ENCODE measurements at places on chromosomes 5 and 9. TPM values are rescaled to one million over a fixed set of nuclear protein-coding genes. Genes with fewer than 3 reads are reported as not detected.
A peak's percentile ranks its signal among the peaks of the same experiment; 100 is the strongest.

Gene GMCL2
- not detected for total RNA-seq

DNA sequence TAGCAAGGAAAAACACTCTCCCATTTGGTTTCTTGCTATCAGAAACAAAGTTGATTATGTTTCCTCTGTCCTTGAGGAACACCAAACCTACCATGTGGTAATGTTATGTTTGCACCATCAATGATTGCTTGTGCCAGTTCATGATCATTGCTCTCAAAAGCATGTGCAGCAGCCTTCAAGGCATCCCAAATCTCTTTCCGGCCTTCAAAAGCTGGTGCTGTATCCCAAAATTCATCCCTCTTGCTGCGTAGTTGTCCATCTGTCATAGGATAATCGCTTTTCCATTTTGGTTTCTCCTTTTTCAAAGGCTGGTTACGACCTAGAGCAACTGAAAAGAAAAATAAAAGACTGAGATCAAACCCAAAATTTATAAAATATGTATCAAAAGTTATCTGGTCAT lies 40.1 kb downstream of the EFCAB9 start:
- no peak for DNase-seq

- no peak for DNase-seq
Measured at GRCh38 chr5:126450907-126451306, 27.7 kb downstream of the GRAMD2B start.

DNA sequence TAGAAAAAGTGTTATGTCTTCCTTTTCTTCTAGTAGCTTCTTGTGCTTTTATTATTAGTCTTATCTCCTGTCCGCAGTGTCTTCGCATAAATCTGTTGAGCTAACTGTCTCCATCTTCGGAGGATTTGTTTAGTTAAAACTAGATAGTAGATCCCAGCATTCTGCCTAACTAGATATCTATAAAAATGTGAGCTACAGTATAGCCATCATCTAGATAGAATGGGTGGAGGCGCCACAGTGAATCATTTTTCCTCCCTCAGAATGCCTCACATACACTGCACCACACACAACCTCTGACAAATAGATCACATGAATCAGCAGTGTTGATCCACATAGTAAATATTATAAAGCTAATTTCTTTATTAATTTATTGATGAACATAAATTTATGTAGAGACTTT lies 220.3 kb upstream of the GAS1 start:
- no peak for DNase-seq

- peak; percentile 19 for DNase-seq
Measured at GRCh38 chr9:91991721-91992341, 41.8 kb upstream of the ROR2 start.

DNA sequence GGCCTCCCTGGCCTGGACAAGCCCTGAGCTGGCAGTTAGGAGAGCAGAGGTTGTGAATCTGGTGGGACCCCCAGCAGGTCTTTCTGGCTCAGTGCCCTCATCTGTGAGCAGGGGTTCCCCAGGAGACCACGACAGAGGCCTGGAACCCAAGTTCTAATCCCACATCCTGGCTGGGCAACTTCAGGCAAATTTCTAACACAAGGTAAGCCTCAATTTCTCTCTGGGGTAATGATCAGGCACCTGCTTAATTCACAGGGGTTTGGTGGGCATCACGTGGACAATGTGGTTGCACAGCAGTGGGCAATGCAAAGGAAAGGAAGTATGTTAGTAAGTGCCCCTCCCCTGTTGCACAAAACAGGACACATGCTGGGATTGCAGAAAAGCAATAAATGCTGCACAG lies 1.9 kb upstream of the KCNIP1 start:
- DNase-seq: no peak

Gene IQGAP2
- 25.5 TPM for total RNA-seq

Gene NXNL2
- 0.29 TPM for total RNA-seq

- no peak for DNase-seq
Measured at GRCh38 chr5:78603636-78604175, 44.9 kb downstream of the LHFPL2 start.

Gene TRPM3
- 0.17 TPM for total RNA-seq

Gene NR2F1-AS1
- total RNA-seq: 10.5 TPM

GRCh38 chr5:167821151-167821550 lies 470.3 kb upstream of the WWC1 start:
- DNase-seq: no peak

DNA sequence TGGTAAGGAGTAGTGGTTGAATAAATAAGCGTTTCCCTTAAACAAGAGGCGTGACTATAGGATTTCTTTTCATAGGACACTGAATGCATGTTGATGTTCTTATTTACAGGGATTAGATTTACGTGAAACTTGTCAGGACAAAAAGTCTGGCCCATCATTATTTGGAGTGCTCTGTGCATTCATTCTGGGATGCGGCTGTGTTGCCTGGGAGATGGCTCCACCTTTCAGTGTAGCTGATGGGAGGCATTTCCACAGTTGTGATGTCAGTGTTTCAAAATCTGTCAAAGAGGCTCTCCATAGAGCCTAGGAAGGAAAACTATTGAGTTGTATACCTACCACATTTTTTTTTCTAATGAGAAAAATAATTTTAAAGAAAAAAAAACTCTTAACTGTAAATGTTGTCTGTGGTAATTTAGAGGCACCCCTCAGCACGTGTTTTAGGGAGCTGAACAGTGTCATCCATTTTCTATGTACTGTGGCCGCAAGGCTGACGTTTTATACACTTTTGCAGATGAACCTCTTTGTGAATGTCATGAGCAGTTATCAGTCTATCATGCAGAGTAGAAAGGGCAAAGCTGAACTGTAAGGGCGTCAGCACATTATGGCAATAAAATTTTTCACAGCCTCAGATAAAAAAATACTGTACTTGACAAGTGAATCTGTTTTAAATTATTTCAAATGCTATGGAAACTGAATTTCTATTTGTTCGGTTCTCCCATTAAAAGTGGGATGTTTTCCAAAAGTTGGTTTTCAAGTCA lies 202.7 kb downstream of the PBX3 start:
- DNase-seq: no peak

Gene CDH18
- total RNA-seq: not detected

GRCh38 chr5:31944684-31945445 lies 229.3 kb downstream of the GOLPH3 start:
- no peak for DNase-seq

GRCh38 chr9:101246691-101247090 lies 138.1 kb downstream of the BAAT start:
- no peak for DNase-seq

Gene SCGB3A2
- total RNA-seq: 76.6 TPM

Gene CAMK4
- 1.1 TPM for total RNA-seq

DNA sequence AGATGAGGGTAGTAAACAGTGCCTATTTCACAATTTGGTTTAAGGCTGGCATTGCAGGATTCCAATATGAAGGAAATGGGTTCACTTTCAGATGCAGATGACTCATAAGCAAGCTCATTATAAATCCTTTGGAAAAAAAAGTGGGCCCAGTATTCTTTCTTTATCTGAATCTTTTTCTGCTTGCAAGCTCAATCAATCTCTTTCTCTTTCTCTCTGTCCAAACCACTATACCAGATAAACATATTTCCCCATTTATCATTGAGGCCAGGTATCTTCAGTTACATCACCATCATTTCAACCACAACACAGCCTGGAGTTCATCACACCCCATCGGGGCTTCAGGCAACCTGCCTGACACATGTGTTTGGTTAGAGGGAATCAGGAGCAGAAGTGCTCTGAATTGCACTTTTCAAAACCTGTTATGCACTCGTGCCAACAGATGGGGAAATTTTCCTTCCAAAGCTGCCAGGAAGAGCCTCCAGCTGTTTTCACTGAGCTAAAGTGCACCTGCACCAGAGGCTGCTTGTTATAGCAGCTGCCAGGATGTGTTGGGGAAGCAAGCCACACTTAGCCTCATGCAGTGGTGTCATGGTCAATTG lies 30.0 kb upstream of the MAMDC2 start:
- no peak for DNase-seq

DNA sequence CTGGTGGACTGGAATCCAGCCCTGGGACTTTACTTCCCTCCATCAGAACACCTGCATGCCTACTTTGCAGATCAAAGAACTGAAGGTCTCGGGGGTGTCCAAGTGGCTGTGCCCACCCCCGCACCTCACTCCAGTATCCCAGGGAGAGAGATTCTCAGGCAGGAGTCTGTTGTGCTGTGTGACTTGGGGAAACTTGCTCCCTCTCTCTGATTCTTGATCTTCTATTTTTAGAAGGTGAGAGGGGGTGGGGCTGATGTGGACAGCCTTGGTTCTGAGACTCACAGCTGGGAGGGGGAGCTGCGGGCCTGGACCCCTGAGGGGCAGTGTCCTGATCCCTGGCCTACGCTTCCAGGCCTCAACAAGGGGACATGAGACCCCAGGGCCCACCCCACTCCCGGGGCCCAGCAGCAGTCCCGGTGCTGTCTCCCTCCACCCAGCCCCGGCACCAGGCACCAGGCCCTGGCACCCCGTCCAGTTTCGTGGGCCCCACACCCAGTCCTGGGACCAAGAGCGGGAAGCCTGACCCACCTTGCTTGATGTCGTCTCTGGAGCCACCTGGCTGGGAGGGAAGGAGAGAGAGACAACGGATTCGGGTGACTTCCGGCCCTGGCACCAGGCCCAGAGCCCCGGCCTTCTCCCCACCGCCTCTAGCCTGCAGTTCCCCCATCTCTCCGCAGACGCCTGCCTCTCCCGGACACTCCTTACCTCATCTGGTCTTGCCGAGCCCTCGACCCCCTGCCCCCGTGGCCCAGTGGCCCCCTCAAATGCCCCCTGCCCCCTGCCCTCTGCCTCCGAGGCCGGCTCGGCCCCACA lies 74.0 kb upstream of the SPTLC1 start:
- DNase-seq: no peak

DNA sequence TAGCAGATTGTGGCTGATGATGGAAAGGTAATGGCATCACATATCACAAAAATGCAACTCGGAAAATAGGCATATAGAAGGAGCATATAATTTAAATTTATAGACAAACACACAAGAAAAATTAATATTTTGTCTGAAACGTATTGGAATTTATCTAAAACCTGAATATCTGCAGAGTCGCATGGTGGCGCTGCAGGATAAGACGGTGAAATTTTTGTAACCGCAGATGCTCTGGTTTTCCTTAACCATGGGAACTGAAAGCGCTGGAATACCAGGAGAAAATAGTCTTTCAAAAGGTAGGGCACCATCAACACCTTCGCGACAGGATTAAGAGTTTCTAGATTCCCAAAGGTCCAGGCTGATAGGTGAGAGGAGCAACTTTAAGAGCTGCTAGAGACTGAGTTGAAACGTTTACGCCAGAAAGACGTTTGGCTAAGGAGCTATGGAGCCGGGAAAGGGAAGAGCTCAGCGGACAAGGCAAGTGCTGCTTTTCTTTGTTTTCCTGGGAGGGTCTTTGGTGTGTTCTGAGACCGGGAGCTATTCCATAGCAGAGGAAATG lies 11.0 kb upstream of the PCDHB15 start:
- no peak for DNase-seq

- no peak for DNase-seq
Measured at GRCh38 chr9:127307802-127308201, 43.2 kb downstream of the GARNL3 start.

Gene EIF4E1B
- total RNA-seq: not detected

DNA sequence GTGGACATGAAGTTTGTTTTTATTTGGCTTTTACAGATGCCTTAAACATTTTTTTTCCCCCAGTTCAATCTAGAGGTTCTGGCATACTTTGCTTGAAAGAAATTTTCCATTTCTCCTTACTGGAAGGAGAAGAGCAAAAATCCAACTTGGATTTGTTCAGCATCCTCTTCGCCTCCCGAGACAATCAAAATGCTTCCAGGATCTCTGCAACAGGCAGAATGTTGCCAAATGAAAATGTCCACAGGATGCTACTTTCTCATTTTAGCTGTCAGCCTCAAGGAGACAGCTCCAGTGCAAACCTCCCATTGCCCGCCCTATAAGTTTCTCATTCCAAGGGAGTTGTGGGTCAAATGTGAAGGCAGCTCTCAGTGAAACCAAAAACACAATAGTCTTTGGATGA lies 1972.1 kb downstream of the MAT2B start:
- no peak for DNase-seq

- DNase-seq: peak; percentile 51
Measured at GRCh38 chr5:81787474-81788242, 36.8 kb upstream of the SSBP2 start.

DNA sequence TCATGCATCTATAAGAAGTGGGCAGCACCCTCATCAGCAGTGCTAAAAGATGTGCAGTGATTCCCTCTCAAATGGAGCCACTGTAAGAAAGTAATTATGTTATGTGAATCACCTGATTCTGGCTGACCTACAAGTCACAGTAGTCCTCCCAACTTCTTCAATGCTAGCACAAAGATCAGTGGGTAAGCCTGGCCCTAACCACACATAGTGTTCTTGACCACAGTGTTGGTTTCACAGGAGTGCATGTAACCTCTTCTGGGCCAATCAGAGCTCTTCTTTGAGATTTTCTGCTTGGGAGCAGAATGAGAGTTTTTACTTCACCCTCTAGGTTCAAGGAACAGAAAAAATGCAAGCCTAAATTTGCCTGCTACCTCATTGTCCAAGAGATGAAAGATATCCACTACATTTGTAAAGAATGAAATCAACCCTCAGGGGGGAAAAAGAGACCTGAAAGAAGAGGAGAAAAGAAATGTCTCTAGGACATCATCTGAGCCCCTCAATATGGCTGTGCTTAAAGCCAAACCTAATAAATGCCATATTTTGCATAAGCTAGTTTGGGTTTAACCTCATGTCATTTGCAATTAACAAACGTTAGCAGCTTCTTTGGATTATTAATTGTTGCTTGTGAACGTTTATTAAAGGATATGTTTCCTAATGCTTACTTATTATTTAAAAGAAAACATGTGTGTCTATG lies 65.3 kb upstream of the ADRB2 start:
- DNase-seq: no peak

GRCh38 chr5:82421119-82421518 lies 143.0 kb upstream of the RPS23 start:
- DNase-seq: peak; percentile 15

DNA sequence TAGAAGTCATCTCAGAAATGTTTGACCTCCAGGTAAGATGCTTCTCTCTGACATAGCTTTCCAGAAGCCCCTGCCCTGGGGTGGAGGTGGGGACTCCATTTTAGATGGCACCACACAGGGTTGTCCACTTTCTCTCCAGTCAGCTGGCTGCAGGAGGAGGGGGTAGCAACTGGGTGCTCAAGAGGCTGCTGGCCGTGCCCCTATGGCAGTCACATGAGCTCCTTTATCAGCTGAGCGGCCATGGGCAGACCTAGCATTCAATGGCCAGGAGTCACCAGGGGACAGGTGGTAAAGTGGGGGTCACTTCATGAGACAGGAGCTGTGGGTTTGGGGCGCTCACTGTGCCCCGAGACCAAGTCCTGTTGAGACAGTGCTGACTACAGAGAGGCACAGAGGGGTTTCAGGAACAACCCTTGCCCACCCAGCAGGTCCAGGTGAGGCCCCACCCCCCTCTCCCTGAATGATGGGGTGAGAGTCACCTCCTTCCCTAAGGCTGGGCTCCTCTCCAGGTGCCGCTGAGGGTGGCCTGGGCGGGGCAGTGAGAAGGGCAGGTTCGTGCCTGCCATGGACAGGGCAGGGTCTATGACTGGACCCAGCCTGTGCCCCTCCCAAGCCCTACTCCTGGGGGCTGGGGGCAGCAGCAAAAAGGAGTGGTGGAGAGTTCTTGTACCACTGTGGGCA lies 642 bp downstream of the CSF2 start:
- peak; percentile 82 for DNase-seq

Data from left lung (tissue), 14 donors.